ENCODE measurements at places on chromosomes 12 and 14.

GRCh38 chr14:27608377-27608776, 1010.5 kb upstream of the NOVA1 start:
- DNase-seq, result no peak

- no peak for DNase-seq
These were observed 44.6 kb downstream of the GNS start for GRCh38 chr12:64714551-64714968.

GRCh38 chr14:104443391-104444158, 136.0 kb upstream of the C14orf180 start:
- no peak for DNase-seq

GRCh38 chr14:94922595-94923239, 152.8 kb upstream of the GSC start:
- no peak for DNase-seq

GRCh38 chr14:69066396-69067171, 86.3 kb downstream of the DCAF5 start:
- no peak for DNase-seq

GRCh38 chr14:26577711-26578110, 20.1 kb downstream of the NOVA1 start:
- DNase-seq, result no peak

- DNase-seq, result no peak
These were observed 117.4 kb downstream of the EML1 start for GRCh38 chr14:99910337-99911309.

- DNase-seq, result no peak
These were observed 496.4 kb downstream of the FOXG1 start for GRCh38 chr14:29262979-29263378.

DNA sequence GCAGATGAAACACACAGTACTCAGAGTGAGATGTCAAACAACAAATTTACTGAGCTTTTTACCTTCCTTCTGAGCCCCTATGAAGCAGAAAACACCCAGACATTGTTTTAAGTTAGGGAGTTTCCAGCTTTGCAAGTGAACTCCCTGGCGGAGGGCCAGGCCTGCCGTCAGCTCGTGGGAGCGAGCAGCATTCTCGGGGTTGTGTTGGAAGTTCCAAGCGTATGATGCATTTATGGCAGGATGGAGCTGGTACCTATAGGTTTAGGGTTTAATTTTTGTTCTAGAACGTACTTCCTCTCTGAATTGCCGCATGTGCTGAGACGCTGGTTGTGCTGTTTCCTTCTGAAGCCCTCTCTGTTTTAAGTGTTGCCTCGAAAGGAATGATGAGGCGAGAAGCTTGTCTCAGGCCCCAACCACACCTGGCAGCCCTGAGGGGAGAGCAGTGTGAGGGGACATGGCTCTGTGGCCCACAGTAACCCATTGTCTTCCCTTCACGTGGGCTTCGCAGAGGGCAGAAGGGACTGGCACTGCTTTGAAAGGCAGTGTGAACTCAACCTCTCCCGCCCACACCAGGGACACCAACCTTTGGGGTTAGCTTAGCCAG, 76.6 kb downstream of the SSPN start:
- DNase-seq, result peak; percentile 68

- DNase-seq, result no peak
These were observed 87.3 kb upstream of the RIN3 start for GRCh38 chr14:92426237-92426636.

DNA sequence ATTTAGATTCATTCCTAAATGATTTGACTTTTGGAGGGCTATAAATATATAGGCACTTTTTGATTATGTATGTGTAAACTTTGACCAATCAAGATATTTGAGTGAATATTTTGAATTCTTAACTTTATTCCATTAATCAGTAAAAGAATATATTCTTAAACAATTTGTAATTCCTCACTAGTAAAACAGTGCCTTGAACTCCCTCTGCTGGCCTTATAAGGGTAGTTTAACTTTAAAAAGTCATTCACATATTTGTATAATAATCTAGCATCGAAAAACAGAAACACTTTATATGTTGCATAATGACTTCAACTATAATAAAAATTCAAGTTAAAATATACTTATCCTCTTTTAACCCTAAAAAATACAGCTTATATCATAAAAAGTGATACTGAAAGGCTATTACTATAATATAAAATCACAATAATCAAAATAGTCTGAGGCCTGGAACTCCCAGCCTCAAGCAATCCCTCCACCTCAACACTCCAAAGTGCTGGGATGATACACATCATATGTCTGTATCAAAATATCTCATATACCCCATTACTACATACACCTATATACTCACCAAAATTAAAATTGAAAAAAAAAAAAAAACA, 31.2 kb downstream of the CCDC59 start:
- DNase-seq, result peak; percentile 18

- no peak for DNase-seq
These were observed 73.9 kb downstream of the PPP1R36 start for GRCh38 chr14:64623554-64624165.

DNA sequence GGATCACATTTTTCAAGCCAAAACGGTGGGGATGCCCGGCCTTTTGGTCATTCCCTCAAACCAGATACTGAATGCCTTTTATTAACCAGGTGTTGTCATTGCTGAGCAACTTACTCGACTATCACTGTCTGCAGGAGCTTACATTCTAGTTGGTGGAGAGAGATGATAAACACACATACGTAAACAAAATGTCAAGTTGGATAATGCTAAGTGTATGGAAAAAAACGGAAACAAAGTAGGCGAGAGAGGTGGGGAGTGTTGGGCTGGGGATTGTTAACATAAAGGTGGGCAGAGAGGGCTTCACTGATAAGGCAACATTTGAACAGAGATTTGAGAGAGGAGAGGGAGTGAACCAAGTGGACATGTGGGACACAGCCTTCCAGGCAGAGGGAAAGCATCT, 4.5 kb downstream of the C12orf43 start:
- DNase-seq, result no peak

GRCh38 chr12:8907513-8907912, 6.8 kb upstream of the PHC1 start:
- DNase-seq, result no peak

GRCh38 chr12:131990980-131991305, 41.2 kb downstream of the EP400 start:
- no peak for DNase-seq

DNA sequence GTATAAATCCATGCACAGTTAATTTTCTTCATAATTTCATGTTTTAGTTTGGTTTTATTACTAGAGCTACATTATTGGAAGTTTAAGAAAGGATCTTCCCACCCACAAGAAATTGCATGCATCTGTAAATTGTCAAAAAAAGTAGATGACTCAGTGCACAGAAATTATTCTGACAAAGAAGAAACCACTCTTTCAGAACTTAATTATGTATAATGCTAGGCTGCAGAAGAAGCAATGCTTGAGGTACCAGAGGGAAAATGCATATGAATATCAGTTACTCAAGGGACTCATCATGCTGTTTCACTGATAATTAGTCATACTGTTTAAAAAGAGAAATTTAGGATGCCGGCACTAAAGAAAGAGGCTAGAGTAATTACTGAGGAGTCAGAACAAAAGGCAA, 147.0 kb downstream of the SLC16A7 start:
- no peak for DNase-seq

DNA sequence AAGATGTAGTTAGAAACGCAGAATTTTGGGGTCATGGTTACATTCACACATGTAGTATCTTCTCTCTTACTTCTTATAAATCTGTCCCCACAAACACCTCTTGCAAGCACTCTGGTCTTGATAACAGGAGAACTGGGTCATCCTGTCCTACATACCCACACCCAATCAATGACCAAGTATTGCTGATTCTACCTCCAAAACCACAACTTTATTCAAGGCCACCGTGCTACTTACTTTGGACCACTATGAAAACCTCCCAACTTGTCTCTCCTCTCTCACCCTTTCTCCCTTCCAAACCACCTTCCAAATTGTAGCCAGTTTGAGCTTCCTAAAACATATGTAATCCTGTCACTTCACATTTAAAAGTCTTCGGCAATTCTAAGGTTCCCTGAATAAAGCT, 5.4 kb downstream of the SERPINA11 start:
- DNase-seq, result no peak

DNA sequence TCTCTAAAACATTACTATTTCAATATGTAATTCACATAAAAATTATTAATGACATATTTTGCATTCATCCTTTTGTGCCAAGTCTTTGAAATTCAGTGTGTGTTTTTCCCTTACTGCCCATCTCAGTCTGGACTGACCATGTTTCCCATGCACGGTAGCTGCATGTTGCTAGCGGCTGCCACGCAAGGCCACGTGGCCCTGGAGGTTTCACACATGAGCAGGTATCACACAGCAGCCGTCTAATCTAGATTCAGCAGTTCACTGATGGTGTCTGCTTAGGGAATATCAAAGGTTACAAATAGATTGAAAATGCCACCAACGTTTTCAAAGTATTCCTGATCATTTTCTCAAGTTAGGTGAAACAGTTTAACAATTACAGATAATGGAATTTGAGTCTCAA, 234.8 kb upstream of the FKBP4 start:
- no peak for DNase-seq

All from left kidney (tissue), 8 donors.